ENCODE measurements at places on chromosomes 3 and 15.

- no peak for DNase-seq
Measured at GRCh38 chr3:25575001-25575400, 89.7 kb downstream of the TOP2B start.

GRCh38 chr3:40216471-40216870 lies 93.0 kb upstream of the EIF1B start:
- no peak for DNase-seq

DNA sequence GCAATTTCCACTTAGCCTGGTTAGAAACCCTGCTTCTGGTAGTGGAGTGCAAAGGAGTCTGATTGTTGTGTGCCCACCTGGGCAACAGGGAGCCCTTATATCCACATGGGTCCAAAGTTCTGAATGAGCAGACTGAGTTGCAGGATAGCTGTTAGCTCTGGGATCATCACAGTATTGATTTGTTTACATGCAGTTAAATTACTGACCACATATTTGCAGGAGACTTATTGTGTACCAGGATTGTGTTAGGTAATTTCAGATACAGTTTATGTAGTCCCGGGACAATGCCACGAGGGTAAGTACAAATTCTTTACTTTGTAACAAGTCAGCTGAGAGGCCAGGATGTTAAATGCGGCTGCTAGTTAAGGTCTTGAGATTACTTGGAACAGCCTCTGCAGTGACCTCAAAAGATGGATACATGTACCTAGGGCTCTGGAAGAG lies 18.8 kb downstream of the ARHGEF26 start:
- DNase-seq, result no peak

DNA sequence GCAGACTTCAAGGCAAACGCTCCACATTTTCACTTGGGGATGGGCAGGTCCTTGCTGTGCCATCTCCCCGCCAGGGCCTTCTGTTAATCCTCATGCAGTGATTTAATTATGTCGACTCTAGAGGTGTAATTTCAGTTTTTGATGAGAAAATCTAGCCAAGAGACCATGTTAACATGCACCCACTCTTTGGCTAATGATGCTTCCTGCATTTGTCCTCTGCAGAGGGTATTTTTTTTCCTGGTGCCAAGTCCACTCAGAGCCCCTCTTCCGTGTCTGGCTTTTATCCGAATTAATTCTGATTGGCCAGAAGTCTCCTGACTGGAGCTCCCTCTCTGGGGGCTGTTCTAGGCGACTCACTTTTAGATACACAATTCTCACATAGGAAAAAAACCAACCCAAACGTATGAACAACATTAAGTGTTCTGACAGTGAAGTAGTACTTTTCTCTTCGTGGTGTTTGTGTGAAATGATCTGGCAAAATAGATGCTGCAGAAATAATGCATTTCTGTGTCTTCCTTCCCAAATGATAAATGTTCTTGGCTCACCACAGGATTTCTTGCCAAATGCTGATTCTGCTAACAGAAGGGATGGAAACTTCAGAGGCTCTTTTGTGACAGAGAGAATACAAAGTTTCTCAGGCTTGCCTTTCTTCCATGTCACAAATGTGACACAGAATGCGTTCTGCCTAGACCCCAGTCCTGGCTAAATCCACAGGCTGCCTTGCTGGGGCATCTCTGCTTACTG lies 190.0 kb downstream of the CACNA2D3 start:
- DNase-seq, result no peak

- no peak for DNase-seq
Measured at GRCh38 chr3:145939431-145939830, 221.6 kb downstream of the PLOD2 start.
